ENCODE measurements at places on chromosomes 5 and 9.

GRCh38 chr5:181182651-181183050 lies 22.3 kb downstream of the TRIM7 start:
- DNase-seq: no peak

DNA sequence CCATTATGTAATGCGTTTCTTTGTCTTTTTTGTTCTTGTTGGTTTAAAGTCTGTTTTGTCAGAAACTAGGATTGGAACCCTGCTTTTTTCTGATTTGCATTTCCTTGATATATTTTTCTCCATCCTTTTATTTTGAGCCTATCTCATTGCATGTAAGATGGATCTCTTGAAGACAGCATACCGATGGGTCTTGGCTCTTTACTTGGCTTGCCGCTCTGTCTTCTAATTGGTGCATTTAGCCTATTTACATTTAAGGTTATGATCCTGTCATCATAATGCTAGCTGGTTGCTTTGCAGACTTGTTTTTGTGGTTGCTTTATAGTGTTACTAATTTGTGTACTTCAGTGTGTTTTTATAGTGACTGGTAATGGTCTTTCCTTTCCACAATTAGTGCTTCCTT lies 13.3 kb upstream of the CDKN2B start:
- DNase-seq: no peak

GRCh38 chr9:101705135-101705661 lies 33.2 kb downstream of the GRIN3A start:
- DNase-seq: no peak

GRCh38 chr9:37540634-37541033 lies 35.5 kb downstream of the FBXO10 start:
- DNase-seq: no peak

DNA sequence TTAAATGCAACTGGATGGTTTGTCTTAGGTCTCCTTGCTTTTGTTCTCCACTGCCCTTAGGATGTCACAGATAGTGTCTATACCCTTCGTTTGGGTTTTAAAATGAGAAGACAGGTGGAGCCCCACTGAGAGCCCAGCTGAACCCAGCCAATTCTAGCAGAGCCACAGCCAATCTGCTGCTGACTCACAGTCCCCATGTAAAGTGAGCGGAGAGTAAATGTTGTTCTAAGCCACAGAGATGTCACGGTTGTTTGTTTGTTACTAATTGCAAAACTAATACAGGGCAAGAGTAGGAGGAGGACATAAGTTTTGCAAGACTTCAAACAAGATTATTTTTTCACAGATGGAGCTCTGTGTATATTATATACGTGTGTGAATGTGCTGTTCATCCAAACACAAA lies 50.5 kb upstream of the AGXT2 start:
- no peak for DNase-seq

DNA sequence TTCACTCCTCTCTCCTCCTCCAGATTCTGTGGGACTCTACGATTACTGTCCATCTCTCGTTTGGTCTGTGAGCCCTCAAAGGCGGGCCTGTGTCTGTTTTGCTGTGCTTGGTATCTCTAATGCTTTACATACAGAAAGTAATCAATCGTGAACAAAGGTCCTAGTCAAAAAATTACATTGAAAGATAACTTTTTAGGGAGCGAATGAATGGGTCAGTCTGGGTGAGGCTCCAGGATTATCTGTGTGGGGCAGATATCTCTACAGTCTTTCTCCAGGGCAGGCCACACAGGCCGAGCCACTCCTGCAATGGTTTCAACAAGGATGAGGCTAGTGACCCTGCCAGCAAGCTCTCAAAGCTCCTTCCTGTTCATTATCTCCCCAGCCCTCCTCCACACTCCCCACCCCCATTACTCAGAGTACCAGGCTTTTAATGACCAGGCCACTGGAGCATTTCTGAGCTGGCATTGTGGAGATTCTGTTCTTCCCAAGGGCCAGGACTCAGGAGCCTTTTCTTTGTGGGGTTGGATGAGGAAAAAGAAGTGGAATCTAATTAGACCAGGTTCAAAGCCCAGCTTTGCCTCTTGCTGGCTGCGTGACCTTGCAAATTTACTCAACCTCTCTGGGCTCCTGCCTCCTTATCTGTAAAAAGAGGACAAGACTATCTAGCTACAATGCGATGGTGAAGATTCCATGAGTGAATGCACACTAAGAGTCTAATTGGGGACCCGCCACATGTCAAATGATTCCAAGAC lies 10.2 kb downstream of the CORO2A start:
- no peak for DNase-seq

DNA sequence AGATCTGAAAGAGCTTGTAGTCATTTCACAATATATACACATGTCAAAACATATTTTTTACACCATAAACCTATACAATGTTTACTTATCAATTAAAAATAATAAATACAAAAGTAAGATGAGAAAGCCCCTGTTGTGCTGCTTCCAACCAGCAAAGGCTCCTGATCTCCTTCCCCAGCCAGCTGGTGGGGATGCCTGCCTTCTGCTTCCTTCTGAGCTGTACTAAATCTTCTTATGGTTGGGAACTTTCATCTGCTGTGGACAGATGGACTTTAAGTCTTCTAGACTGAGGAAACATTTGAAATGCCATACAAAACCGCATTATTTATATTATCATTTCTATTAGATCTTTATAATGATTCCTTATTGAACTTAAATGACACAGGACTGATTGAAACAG lies 745.3 kb upstream of the CHD1 start:
- no peak for DNase-seq

DNA sequence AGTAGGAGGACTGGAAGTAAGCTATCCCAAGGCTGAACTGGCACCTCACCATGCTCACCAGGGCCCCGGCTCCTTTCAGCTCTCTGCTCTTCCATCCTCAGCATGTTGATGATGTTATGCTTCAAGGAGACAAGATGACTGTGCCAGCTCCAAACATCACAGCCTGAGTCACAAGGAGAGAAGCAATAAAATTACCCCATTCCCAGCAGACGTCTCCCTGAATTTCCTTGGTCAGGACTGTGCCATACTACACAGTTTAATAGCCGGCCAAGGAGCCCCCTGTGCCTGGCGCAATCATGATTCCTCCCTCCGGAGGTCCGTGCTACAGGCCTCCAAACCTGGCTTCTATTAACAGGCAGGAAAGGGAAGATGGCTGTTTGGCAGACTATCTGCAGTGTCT lies 51.2 kb upstream of the ROR2 start:
- DNase-seq: no peak

DNA sequence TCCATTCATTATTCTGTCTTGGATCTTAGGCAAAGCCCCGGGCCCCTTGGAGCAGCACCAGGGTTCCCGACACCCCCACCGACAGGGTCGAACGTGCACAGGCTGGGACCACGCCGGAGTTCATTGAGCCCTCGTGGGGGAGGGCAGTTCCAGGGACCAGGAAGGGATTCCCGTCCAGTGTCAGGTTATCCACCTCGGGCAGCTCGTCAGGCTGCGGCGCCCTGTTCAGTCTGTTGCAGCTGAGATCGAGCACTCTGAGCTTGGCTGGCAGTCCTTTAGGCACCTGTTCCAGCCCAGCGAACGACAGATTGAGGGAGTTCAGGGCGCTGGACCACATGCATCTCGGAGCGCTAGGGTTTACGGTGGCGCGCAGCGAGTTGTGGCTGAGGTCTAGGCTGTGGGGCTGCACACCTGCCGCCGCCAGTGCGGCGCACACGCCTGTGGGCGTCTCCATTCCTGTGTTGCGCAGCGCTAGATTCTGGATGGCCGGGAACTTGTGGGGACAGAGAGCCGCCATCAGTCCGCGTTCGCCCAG lies 1.1 kb downstream of the CD14 start:
- DNase-seq: no peak

DNA sequence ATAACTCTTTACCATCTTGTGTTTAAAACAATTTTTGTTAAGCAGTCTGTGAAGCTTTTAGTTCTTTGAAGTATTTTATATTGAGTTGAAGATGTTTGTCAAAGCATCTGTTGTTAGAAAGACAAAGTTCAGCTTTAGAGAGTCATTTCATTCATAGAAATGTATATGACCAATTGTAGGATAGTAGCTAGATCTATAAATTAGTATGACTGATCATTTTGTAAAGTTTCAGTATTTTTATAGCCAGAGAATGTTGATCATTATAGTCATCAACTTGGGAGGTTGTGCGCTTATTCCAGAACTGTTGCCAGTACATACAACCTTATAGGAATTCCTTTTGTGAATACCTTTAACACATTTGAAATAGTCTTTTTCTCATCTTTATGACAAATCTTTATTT lies 5.2 kb downstream of the NIPBL start:
- DNase-seq: no peak

DNA sequence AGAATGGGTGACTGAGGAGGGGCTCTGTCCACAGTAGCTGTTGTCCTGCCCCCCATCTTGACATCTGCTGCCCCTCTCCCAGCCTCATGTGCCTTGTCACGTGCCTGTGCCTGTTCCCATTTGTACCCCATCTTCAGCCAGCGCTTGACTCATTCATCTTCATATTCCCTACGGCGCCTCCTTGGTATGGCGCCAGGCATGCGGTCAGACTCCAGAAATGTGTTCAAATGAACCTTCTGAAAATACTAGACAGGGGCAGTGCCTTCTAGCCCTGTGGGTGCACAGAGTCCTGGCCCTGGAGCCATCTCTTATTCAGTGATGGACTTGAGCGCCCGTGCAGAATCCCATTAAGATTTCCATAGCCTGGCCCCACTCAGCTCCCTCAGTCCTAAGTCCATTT lies 46.2 kb downstream of the CFAP77 start:
- DNase-seq: no peak

- DNase-seq: no peak
These were observed 2.7 kb downstream of the RNF20 start for GRCh38 chr9:101536351-101536750.

- no peak for DNase-seq
These were observed 40.0 kb downstream of the AMBP start for GRCh38 chr9:114037961-114038723.

DNA sequence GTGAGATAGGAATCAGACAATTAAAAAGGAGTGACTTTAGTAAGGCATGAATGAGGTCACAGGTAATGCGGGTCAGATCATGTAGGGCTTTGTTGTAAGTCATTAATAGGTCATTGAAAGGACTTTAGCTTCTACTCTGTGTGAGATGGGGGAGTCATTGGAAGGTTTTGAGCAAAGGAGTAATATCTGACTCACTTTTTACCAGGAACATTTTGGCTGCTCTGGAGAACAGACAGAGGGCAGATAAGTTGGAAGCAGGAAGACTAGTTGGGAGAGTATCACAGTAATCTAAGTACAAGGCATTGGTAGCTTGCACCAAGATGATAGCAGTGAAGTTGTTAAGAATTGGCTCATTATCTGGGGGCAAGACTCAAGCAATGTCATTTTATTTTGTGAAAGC lies 37.4 kb downstream of the KIF2A start:
- DNase-seq: no peak

DNA sequence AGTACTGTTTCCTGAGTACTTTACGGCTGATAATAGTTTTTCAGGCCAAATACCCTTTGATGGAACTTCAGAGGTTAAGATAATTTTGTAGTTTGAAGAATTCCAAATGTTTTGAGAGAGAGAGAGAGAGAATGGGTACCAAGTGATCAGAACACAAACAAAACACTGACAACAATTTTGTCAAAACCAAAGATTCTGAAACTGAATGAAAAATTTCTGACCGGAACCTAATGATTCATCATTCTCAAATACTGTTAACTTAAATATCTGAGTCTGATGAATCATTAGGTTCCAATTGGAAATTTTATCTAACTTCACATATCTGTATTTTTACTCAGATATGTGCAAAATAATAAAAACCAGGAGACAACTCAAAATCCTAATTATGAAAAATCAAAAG lies 4.0 kb downstream of the LMBRD2 start:
- no peak for DNase-seq

DNA sequence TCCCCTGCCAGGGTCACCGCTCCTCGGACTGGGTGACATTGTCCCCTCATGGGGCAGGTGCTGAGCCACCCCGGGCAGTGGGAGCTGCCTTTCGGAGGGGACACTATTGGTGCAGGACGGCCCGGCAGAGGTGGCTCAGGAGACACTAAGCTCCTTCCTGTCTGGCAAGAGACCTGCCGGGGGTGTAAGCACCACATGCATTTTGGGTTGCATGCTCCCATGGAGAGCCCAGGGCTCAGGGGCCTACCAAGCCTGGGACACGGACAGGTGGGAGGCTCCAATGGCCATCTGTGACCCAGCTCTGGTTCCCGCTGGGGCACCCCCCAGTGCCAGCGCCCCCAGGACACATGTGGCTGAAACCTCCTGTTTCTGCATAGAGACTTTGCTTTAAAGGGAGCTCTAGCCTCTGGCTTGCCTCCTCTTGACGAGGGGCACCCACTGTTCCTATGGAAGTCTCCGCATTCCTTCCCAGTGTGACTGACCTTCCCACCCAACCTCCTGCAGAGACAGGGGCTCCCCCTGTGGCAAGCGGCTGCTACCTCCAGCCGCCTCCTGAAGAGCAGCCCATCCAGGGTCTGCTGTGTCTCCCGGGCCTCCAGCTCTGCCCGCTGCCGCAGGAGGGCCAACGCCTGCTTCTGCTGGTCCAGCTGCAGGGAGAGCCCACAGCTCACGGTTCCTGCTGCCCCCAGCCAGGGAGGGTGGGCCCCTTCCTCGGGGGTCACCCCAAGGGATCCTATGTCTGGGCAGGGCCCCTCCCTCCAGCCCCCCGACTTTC lies 28.1 kb downstream of the CCDC187 start:
- DNase-seq: no peak

Data from NCI-H1436 treated with DMSO at 0.1 percent for 48 hours (cell line).